ENCODE measurements at places on chromosomes 16 and 17.

DNA sequence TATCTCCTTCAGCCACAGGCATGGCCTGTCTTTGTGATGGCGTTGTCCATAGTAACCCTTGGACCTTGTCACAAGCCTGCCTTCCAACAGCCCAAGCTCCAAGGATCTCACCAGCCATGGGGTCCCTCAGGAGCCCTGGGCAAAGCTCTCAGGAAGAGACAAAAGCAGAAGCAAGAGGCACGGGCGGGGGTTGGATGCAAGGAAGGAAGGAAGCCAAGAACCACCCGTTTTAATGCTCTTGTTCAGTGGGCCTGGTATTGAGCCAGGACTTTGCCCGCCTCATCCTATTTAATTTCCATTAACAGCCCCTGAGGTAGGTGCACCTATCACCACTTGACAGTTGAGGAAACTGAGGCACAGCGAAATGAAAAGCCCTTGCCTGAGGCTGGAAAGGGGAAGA lies 32.3 kb upstream of the GOSR2 start:
- DNase-seq = no peak

GRCh38 chr16:79563921-79564320 lies 36.6 kb downstream of the MAF start:
- DNase-seq = no peak

GRCh38 chr16:81945665-81946064 lies 65.6 kb downstream of the SDR42E1 start:
- DNase-seq = no peak

GRCh38 chr17:39949028-39949427 lies 13.8 kb upstream of the GSDMA start:
- DNase-seq = no peak

DNA sequence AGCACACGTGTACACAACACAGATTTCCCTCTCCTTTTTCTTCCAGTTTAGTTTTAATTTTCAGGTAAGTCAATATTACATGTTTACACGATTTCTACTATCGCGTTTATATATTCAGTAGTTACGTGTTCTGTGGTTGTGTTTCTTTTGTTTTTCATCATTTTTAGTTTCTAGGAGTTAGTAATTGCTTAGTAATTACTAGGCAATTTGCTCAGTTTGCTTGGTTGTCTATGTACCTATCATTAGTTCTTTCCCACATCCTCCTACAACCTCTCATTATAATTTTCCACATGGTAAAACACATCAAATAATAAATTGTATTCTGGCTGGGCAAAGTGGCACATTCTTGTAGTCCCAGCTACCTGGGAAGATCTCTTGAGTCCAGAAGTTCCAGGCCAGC lies 24.6 kb upstream of the GUCY2D start:
- DNase-seq = no peak

DNA sequence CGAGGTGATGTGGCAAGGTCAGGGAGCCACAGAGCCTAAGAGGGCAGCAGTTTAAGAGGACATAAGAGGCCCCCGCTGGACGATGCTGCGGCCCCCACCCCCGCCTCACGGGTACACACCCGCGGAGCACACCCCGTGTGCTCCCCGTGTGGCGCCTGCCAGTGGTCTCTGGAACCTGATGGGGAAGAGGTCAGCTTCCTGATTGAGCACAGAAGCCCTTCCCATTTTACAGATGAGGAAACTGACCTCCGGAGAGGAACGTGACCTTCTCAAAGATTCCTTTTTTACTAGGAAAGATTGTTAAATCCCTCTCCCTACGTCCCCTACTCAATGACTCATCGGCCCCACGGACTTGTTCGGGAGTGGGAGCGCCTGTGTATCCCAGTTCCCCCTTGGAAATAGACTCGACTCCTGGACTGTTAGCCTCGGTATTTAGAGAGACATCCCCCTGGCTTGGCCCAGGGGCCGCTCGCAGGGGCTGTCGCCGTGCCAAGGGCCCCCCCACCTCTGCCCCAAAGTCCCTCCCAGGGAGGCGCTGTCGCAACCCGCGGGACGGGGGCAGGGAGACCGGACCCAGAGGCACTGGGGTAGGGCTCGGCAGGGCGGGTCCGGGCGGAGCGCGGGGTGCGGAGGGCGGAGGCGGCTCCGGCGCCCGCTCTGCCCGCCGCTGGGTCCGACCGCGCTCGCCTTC lies at the start of gene ABCC3:
Gene ABCC3, plus strand, starts transcription at position 658 of the 691 bp plus-strand sequence. CDS start 56 bp downstream, outside the sequence.
- DNase-seq = no peak
